ENCODE measurements at places on chromosomes 4 and X. TPM values are rescaled to one million over a fixed set of nuclear protein-coding genes. Genes with fewer than 3 reads are reported as not detected.

The ARHGAP36 gene
- total RNA-seq, result not detected

The FATE1 gene
- total RNA-seq, result not detected

The IL1RAPL1 gene
- not detected for total RNA-seq

The MID1 gene
- 39.0 TPM for total RNA-seq

The CLIC2 gene
- total RNA-seq, result not detected

The MAEA gene
- 57.3 TPM for total RNA-seq

The NCAPG gene
- 22.6 TPM for total RNA-seq

The MMRN1 gene
- not detected for total RNA-seq

The ADH1C gene
- total RNA-seq, result not detected

The AKAP4 gene
- total RNA-seq, result not detected

The COL4A5 gene
- total RNA-seq, result 7.9 TPM

The ABCG2 gene
- total RNA-seq, result 19.1 TPM

The FREM3 gene
- total RNA-seq, result not detected

The TCEAL7 gene
- not detected for total RNA-seq

Measured in A549 treated with GW870086 at 1 μM for 4 hours (cell line).